ENCODE measurements at places on chromosomes 3 and 15.
A peak's percentile ranks its signal among the peaks of the same experiment; 100 is the strongest.

DNA sequence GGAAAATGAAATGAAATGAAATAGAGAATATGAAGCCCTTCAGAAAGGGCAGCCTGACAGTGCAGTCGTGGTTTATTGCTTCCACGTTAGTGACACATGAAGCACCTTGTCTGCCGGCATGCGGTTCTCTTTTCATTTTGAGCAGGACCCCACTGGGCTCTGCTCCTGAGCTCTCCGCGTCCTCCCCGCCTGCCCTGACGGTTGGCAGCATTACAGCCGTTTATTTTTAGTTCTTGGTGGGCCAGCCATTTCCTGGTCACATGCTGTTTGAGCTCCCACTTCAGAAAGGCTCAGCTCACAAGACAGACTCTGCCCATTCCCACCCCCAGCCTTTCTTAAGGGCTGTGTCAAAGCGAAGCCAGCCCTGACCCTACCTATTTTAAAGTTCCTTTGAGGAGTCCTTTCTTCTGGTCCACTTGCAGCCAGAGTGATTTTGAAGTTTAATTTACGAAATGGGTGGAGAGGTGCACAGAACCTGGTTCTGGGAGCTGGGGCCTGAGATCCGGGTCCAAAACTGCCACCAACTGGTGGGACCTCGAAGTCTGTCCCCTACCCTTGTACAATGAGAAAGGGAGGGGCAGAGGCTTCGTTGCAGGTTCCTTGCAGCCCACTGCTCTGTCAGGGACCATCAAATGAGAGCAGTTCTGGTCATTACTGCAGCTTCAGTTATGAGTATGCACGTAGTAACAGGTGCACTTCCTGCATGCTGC lies 60.1 kb downstream of the MGLL start:
- DNase-seq, result peak; percentile 66

GRCh38 chr3:170780955-170781354 lies 89.0 kb downstream of the RPL22L1 start:
- DNase-seq, result no peak

DNA sequence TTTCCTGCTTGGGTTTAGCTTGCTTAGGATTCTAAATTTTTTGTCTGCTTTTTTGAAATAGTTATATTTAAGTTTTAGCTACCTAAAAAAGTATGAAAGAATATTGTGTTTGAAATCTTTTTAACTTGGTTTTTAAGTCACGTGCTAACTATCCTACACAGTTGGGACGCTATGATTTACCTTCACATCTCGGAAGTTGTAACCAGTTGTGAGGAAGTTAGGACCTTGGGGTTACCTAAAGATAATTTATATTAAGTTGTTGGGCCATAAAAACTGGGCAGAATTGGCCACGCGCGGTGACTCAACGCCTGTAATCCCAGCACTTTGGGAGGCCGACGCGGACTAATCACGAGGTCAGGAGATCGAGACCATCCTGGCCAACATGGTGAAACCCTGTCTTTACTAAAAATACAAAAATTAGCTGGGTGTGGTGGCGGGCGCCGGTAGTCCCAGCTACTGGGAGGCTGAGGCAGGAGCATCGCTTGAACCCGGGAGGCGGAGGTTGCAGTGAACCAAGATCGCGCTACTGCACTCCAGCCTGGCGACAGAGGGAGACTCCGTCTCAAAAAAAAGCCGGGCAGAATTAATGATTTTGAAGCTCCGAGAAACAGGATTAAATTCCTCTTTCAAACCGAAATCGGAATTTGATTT lies 1.0 kb downstream of the ZFAND6 start:
- DNase-seq, result peak; percentile 32

DNA sequence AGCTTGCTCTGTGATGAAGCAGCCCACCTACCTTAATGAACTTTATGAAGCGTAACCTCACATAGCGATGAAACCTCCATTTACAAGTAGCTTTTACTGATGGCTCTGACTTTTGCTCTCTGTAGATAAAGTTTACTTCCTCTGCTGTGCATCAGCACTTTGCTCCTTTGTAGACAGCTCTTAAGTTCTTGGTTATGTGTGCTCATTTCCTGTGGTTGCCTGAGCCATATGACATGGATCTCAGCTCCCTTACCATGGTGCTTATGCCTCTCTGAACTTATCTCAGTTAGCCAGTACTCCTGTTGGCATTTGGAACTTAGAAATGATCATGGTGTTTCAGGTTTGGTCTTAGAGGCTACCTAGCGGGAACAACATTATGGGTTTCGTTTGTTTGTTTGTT lies 7.8 kb downstream of the MFSD1 start:
- no peak for DNase-seq

DNA sequence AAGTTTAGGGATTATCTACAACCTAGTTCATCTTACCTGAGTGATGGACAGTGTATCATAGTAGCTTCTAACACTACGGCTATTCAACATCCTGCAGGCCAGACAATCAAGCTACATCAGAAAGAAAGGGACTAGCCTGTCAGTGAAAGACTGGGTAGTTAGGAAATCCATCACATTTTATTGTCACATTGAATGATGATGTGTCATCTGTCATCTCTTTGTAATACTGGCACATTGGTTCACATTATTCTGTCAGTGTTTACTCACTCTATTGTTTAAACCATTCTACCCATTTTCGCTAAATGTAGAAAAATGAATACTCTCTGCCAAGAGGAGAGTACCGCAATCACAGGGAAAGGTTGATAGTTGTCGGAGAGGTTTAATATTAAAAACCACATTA lies 1155.8 kb downstream of the TUSC7 start:
- DNase-seq, result no peak

GRCh38 chr3:14561051-14561960 lies 21.2 kb upstream of the GRIP2 start:
- DNase-seq, result no peak

GRCh38 chr3:126691765-126692164 lies 12.3 kb upstream of the CHCHD6 start:
- DNase-seq, result no peak

GRCh38 chr15:64987136-64987535 lies 2.6 kb downstream of the SPG21 start:
- no peak for DNase-seq

DNA sequence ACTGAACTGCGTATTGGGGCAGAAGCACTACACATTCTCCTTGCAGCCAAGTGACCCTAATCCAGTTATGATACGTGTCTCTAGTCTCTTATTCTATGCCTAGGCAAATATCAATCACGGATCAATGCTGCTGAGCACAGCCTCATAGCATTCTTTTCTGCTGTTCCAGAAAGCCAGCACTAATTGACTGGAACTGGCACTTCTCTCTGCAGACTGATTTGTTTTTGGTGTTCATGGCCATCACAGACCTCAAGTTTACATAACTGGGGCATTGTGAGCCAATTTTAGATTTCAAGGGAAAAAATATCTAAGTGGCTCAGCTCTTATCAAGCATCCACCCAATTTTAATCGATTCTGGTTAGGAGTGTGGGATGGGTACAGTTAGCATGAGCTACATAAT lies 37.9 kb downstream of the GLDN start:
- no peak for DNase-seq

DNA sequence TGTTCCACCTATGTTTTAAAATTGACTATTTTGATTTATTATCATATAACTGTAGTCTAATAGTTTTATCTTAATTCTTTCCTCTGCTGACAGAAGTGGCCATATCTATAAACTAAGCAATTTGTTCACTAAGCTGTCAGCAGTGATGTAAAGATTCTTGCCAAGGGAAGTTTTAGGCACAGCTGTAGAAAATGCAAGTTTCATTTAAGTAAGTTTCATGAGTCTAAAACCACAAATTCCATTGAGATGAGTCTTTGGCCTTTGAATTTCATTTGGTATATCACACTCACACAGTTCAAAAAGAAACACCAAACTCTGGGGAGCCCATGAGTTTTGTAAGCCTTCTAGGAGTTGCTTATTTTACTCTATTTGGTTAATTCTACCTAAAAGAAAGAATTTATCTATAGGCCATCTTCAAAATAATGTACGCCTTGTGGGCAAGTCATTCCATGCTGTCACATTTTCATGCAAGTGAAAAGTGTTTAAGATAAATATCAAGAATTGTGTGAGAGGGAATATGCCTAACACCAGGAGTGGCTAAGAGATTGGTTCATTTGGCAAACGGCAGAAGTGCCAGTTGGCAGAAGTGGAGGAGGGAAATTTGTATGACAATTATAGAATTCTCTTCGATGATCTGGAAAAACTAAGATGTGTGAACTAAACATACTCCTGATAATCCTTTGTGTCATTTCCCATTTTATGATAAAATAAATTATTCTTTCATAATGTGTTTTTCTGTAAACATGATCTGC lies 292.9 kb downstream of the ZIC4 start:
- DNase-seq, result no peak

- DNase-seq, result no peak
These were observed 5.6 kb upstream of the NCBP2 start for GRCh38 chr3:196947860-196948441.

DNA sequence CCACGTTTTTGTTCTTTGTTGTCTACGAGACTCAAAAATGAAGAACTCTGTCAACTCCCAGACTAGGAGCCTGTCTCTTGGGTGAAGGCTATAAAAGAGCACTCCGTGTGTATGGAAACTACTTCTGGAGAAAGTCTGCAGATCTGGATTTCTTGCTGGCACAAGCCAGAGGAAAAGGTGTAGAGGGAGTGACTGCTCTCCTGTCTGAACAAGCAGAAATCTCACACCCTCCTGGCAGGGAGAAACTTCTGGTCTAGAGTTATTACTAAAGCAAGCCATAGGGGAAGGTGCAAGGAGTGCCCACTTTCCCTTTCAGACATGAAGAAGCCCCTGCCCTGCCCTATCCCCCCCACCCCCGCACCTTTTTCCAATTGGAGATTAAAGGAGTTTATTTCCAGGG lies 9.5 kb downstream of the PLAAT1 start:
- DNase-seq, result no peak

All from brain (organoid and tissue), 16 donors.